ENCODE measurements at places on chromosomes 5 and 9. TPM values are rescaled to one million over a fixed set of nuclear protein-coding genes. Genes with fewer than 3 reads are reported as not detected.

Gene GMCL2
- total RNA-seq: not detected

- no peak for ATAC-seq
Measured at GRCh38 chr5:124000538-124000937, 488.6 kb downstream of the CSNK1G3 start.

Gene FRMPD1
- total RNA-seq: 0.04 TPM

Gene PCDHGA8
- total RNA-seq: 0.64 TPM

All from esophagus mucosa (tissue), 1 donor.